ENCODE measurements at places on chromosomes 11 and 22.

- DNase-seq: no peak
Measured at GRCh38 chr11:82815406-82815805, 81.7 kb upstream of the FAM181B start.

- no peak for DNase-seq
Measured at GRCh38 chr22:21444701-21445436, 22.3 kb upstream of the TMEM191C start.

GRCh38 chr11:123404676-123405075, 25.4 kb upstream of the GRAMD1B start:
- no peak for DNase-seq

GRCh38 chr11:22584976-22585375, 40.6 kb downstream of the FANCF start:
- DNase-seq: no peak

GRCh38 chr11:118819334-118820024, 28.5 kb upstream of the DDX6 start:
- DNase-seq: no peak

DNA sequence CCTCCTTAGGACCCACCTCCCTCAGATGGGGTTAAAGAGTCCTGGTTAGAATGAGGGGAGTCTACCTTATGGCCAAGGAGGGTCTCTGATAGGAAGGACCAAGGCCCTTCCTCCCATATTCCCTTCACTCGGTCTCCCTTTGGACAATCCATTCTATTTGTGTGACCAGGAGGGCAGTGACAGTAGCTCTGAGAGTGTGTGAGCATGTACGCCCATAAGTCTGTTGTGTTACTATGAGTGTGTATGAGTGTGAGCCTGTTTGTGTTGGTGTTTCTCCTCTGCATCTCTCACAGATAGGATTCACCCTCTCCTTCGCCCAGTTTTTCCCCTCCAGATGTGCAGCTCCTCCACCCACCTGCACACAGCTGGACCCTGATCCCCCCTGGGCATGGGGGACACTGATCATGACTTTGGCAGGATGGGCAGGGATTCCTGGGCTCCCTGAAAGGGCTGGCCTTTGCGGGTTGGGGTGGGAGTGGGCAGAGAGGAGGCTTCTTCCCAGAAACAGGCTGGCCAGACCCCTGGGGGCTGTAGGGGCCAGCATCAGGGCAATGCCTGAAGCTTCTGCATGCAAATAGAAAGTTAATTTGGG, 14.5 kb downstream of the PHLDB1 start:
- no peak for DNase-seq

DNA sequence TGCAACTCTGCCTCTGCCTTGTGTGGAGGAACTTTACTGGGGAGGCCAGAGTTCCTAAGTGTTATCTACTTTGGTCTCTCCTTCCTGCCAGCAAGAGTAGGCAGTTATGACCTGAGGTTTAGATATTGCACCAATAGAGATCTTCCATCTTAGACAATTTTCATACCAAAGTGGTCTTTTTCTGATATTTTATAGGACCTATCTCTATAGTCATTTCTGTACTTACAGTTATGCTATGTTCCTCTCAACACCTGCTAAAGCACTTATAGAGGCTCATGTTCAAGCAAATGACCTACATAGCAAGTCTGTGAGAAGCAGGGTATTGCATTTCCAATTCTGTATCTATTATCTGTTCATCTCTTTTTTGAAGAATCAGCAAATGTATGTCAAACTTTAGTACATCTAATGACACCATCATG, 80.8 kb downstream of the HORMAD2 start:
- no peak for DNase-seq

- DNase-seq: no peak
Measured at GRCh38 chr11:9208726-9209501, 56.2 kb downstream of the DENND5A start.

DNA sequence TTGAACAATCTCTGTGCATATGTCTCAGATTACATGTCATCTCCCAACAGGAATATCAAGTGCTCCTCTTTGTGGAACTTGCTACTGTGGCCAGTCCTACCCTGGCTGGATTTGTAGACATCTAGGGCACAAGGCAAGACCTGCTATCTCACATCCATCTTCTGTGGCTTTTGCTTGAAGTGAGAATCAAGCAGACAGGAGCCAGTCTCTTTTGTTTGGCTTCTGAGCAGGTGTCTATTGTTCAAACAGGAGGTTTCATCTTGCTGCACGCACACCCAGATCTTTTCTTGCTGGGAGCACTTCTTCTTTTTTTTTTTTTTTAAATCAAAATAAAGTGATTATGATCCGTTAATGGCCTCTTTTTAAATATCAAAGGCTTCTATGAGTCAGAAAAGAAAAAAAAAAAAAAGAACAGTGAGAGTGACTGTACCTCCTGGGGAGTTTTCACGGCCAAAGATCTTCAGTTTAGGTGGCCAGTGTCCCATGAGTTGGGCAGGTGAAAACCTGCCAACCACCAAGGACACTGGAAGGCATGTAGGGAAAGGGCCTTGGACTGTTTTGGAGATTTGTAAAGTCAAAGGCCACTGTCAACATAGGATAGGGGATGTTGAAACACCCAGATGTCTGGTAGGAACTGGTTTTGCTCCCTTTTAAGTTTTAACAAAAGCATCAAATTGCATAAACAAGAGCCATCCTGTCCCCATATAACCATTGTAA, 78.1 kb downstream of the CD44 start:
- no peak for DNase-seq

GRCh38 chr11:61195719-61196118, 7.6 kb upstream of the PGA3 start:
- DNase-seq: no peak

GRCh38 chr22:22682807-22683667, 38.6 kb downstream of the GGTLC2 start:
- DNase-seq: peak; percentile 49

GRCh38 chr22:22075382-22076163, 93.0 kb upstream of the TOP3B start:
- no peak for DNase-seq

- DNase-seq: no peak
Measured at GRCh38 chr11:130211144-130211543, 51.6 kb downstream of the ST14 start.

DNA sequence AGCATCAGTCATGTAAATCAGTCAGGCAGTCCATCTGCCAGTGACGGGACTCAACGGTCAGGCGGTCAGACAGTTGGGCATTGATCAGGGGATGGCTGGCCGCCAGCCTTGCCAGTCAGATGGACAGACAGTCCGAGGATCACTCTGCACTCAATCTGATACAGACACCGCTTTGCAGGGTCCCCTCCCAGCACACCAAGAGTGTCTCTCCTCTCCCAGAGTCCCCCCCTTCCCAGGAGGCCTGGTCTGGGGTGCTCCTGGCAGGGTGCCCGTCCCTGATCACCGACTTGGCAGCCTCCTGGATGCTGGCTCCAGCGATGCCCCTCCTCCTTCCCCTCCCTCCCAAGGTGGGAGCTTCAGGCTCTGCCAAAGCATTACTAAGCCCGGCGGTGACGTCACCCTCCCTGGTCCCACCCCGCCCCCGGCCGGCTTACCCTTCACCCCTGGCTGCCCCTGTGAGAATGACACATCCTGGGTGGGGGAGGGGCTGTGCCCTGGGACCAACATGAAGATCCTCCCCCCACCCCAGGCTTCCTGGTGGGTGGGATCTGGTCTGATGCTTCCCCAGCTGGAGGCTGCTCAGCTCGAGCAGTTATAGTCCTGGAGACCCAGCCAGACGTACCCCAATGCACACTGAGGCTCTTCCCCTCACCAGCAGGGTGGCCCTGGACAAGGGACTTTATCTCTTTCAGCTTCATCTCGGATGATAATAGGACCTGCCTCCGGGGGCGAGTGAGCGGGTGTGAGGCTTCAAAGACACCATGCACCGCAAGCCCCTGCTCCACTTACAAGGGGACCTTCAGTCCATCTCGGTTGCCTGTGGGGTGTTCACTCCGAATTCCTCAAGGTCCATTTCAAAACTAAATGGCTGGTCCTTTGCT, 69.2 kb downstream of the CD82 start:
- peak; percentile 86 for DNase-seq

GRCh38 chr11:65376138-65376713, 6.2 kb downstream of the SLC25A45 start:
- no peak for DNase-seq

DNA sequence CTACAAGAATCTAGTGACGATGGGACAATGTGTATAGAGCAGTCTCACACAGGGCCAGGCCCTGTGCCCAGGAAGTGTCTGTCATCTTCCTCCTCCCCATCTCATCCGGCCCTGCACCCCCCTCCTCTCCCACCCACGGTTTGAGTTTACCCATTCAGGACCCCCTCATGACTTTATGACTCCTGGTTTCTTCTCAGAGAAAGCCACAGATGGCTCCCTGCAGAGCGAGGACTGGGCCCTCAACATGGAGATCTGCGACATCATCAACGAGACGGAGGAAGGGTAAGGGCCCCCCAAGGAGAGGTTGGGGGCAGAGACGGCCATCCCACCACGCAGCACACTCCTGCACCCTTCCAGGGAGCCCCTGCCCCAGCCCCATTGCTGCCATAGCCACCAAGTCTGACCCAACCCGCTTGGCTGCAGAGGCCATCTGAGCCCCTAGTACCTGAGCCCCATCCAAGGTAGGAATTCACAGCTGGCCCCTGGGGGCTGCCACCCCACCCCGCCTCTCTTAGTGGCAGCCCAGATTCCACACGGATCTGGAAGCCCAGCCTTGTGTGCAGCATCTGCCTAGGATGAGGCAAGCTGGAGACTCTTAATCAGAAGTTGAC, 18.1 kb downstream of the TOM1 start:
- DNase-seq: no peak

GRCh38 chr22:23745791-23746190, 5.1 kb downstream of the ZNF70 start:
- no peak for DNase-seq

DNA sequence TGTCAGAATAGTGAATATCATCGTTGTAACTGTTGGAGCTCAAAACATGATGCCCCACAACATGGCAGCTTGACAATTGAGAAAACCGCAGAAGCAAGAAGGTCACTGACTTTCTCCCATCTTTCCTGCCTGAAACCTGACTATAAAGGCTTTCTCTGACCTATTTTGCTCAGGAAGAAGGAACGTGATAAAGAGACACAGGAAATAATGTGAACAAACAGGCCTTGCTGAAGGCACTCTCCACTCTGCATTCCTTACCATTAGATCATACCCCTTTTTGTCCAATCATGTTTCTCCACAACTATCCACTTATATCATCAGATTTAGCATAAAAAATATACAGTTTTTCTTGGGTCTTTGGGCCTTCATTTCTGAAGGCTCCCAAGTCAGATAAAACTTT, 916.8 kb downstream of the METTL15 start:
- DNase-seq: peak; percentile 45

GRCh38 chr22:19678949-19679521, 35.3 kb upstream of the SEPTIN5 start:
- DNase-seq: no peak

GRCh38 chr11:126231725-126232459, 20.3 kb downstream of the FAM118B start:
- DNase-seq: no peak
